ENCODE measurements at places on chromosomes 3 and 15. TPM values are rescaled to one million over a fixed set of nuclear protein-coding genes. Genes with fewer than 3 reads are reported as not detected.

- no peaks in the 10 kb centered on the region for H3K4me1 ChIP-seq
- no peak for DNase-seq
- H3K27me3 ChIP-seq: no peaks in the 10 kb centered on the region
- peak overlapping the region; percentile 53 for H3K27ac ChIP-seq
- no peaks in the 10 kb centered on the region for H3K36me3 ChIP-seq
- no peak overlapping the region for H3K4me3 ChIP-seq
These were observed 43.0 kb downstream of the BOC start for GRCh38 chr3:113254171-113254947.

GRCh38 chr15:62637574-62637897 is 405.0 kb upstream of the TPM1 start:
- H3K27ac ChIP-seq: no peak overlapping the region
- no peak overlapping the region for H3K4me3 ChIP-seq
- no peaks in the 10 kb centered on the region for H3K4me1 ChIP-seq
- H3K27me3 ChIP-seq: no peaks in the 10 kb centered on the region
- H3K36me3 ChIP-seq: no peaks in the 10 kb centered on the region

DNA sequence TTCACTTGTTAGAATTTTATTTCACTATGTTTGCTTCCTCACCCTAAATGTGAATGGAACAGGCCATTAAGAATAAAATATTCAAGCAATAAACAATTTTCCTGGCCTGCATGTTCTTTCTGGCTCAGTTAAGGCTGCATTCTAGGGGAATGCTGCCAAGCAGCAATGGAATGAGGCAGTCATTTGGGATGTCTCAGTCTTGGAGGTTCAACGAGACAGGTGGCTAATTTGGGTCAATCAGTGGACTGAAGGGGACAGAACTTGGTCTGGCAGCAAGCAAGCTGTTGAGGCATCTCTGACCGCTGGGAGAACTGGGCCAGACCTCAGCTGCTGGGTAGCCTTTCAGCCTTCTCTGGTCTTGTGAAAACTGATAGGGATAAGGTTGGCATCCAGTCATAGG is 241.6 kb downstream of the NLGN1 start:
- no peak overlapping the region for H3K27ac ChIP-seq
- no peak for DNase-seq
- no peaks in the 10 kb centered on the region for H3K4me1 ChIP-seq
- H3K4me3 ChIP-seq: no peak overlapping the region
- H3K36me3 ChIP-seq: no peaks in the 10 kb centered on the region

Gene CKMT1B
- total RNA-seq: 4.3 TPM

DNA sequence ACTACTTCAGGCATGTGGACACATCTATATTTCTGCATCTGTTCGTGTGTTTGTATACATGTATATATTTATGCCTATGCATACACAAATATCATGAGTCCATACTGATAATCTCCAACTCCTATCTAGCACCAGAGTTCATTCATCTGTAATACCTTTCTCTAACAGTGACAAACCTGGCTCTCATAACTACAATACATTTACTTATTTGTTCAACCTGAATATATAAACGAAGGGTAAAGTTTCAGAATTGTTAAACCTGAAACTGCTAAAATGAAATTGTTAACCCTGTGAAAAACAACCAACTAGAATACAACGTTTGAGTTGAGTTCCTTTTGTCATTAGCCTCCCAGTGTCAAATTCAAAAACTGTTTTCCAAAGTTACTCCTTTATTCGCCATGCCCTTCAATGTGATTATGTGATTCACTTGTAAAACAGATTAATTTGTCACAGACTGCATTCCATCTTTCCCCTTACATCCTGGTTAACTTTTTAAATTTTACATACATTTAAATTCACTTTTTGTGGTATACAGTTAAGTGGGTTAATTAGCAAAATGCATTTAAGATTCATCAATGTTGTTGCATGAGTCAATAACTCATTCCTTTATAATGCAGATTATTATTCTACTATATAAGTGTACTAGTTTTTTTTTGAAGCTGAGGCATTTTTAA is 58.5 kb downstream of the PIK3R4 start:
- H3K36me3 ChIP-seq: no peaks in the 10 kb centered on the region
- DNase-seq: no peak

Gene SLC38A3
- 22.6 TPM for total RNA-seq

DNA sequence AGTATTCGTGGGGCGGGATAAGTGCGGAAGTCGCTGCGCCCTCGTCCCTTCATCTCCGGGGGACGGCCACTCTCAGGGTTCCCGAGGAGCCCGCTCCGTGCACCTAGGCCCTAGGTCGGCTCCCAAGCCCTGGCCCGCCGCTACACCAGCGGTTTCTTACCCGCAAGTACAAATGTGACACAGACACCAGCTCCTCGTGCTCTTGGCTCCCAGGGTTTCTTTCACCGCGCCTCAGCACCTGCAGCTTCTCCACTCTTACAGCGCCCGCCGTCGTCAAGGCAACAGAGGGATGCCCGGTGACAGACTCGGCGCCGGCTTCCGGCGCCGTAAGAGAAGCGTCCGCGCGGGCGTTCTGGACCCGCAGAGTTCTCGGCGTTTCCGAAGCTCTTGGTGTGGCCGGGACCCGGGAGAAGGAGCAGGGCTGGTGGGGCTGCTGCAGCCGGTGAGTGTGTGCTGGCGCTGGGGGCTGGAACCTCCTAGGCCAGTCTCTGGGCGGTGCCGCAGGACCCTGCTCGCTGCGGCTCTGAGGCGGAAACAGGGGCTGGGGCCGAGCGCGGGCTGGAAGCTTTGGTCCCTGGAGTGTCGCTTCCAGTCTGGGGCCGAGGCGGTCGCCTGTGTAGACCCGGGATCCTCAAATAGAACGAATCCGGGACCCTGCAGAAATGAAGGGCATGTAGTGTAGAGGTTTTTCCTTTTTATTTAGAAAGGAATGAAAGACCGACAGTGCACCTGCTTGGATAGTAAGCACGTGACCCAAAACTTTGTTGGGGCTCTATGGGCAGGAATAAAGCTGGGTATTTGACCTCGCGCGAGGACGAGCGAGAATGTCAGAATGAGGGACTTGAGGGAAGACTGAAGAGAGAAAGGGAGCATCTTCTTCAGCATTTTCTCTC is 155.4 kb upstream of the GOLGA6L4 start:
- no peak overlapping the region for H3K27ac ChIP-seq
- peaks cover 30% of the 10 kb centered on the region for H3K27me3 ChIP-seq
- peak overlapping the region; percentile 60 for H3K4me3 ChIP-seq
- DNase-seq: peak; percentile 60

DNA sequence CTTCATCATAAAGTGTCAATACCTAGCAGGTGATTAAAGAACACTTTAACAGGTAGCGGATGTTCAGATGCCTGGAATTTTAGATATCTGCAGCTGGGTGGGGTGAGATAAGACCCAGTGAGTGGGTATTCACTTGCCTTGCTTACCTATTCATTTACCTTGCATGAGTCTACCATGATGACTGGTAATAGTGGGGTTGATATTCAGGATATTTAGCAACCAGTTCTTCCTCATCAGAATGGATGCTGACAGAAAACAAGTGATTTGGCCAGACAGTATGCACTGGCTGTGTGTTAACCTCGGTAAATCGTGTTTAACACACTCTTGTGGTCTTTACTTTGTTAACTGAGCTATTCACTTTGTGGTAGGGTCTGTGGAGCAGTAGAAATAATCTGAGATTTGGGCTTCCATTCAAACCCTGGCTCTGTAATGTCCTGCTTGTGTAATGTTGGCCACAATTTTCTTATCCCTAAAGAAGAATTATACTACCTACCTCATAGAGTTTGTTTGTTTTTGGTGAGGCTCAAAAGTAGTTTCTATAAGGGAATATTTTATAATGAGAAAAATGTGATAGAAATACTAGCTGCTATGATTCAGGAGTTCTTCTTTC is 391.9 kb upstream of the TBL1XR1 start:
- H3K27ac ChIP-seq: peak overlapping the region; percentile 77
- no peaks in the 10 kb centered on the region for H3K36me3 ChIP-seq
- H3K4me1 ChIP-seq: peaks cover 25% of the 10 kb centered on the region

DNA sequence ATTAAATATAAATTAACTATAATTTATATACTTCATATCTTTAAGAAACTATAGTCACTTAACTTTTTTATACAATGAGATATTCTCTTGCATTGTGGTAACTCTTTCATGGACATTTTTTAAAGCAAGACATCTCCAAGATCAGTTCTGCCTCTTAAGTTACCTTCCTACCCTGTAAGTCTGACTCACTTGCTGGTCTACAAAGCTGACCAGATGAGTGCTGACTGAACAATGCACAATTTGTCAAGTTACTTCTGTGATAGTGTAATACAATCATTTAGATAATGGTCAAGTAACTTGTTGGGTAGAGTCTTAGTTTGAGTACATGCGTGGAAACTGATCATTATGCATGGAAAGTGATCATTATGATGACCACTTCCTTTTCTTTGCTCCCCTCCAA is 145.9 kb downstream of the MEIS2 start:
- H3K4me1 ChIP-seq: no peaks in the 10 kb centered on the region

Gene GPR87
- 7.0 TPM for total RNA-seq

DNA sequence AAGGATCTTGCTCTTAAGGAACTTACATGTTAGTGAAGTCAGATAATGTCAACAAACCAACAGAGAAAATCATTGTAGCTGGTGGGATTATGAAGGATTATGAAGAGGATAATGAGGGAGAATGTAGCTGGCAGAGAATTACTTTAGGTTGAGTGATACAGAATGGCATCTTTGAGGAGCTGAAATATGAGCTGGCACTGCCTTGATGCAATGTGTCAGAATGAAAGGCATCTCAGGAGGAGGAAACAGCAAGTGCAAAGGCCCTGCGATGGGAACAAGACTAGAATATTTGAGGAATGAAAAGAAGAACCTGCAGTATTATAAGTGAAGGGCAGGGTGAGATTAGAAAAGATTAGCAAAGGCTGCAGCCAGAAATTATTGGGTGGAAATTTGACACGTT is 237.2 kb upstream of the ADAMTS9 start:
- no peaks in the 10 kb centered on the region for H3K36me3 ChIP-seq
- H3K4me3 ChIP-seq: no peak overlapping the region
- DNase-seq: no peak
- H3K27ac ChIP-seq: no peak overlapping the region

- no peaks in the 10 kb centered on the region for H3K27me3 ChIP-seq
- H3K27ac ChIP-seq: no peak overlapping the region
- no peak for DNase-seq
- H3K4me3 ChIP-seq: no peak overlapping the region
These were observed 231.6 kb downstream of the IGSF11 start for GRCh38 chr3:118803096-118803476.

- H3K27ac ChIP-seq: no peak overlapping the region
- H3K36me3 ChIP-seq: no peaks in the 10 kb centered on the region
- H3K4me3 ChIP-seq: no peak overlapping the region
- peaks cover 5% of the 10 kb centered on the region for H3K4me1 ChIP-seq
- no peaks in the 10 kb centered on the region for H3K27me3 ChIP-seq
These were observed 60.9 kb downstream of the NOX5 start for GRCh38 chr15:69075440-69075839.

DNA sequence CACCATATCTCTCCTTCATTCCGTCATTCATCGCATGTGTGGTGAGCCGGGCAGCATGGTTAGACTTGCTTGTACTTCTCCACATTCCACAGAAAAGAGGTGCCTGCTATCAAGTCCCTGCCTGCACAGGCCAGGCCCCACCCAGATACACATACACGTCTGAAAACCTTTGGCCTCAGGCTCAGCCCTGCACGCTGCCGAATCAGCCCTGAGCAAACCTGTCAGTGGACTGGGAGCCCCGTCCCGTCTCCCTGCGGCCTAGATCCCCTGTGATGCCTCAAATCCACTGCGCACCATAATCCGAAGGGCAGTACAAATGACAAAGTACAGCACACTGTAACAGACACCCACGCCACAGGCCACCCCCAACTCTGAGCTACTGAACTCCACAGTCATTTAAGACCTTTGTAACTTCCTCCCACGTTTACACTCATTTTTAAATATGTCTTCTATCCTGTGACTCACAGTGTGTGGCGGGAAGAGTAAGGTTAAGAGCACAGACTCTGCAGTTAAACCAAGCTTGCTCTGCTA is 67.1 kb downstream of the MB21D2 start:
- peak overlapping the region; percentile 98 for H3K27ac ChIP-seq
- no peaks in the 10 kb centered on the region for H3K36me3 ChIP-seq
- DNase-seq: peak; percentile 83
- H3K4me3 ChIP-seq: no peak overlapping the region
- H3K27me3 ChIP-seq: no peaks in the 10 kb centered on the region

Gene SLC30A4
- total RNA-seq: 4.1 TPM

GRCh38 chr3:173711619-173712018 is 314.1 kb downstream of the NLGN1 start:
- peak; percentile 46 for DNase-seq
- no peaks in the 10 kb centered on the region for H3K4me1 ChIP-seq
- no peaks in the 10 kb centered on the region for H3K36me3 ChIP-seq
- no peak overlapping the region for H3K4me3 ChIP-seq

Gene DNAH12
- 1.1 TPM for total RNA-seq

All from hepatocyte (in vitro differentiated cells).